HCT116 (cell line): ENCODE measurements at places on chromosomes 12 and 14. TPM values are rescaled to one million over a fixed set of nuclear protein-coding genes. Genes with fewer than 3 reads are reported as not detected.

The PRIMA1 gene
- 1.5 TPM for total RNA-seq

The HHIPL1 gene
- not detected for total RNA-seq

GRCh38 chr12:124737772-124738635, 125.7 kb downstream of the SCARB1 start:
- H3K27ac ChIP-seq: peak overlapping the region; percentile 30; the same call in 1 of the 2 replicates
- DNase-seq: no peak
- H3K27me3 ChIP-seq: no peaks in the 10 kb centered on the region
- H3K4me3 ChIP-seq: no peak overlapping the region

- no peaks in the 10 kb centered on the region for H3K36me3 ChIP-seq
- H3K4me1 ChIP-seq: no peaks in the 10 kb centered on the region
- H3K4me3 ChIP-seq: no peak overlapping the region
- no peaks in the 10 kb centered on the region; the same call in 1 of the 2 replicates for H3K27me3 ChIP-seq
Measured at GRCh38 chr12:99495799-99496198, 151.8 kb upstream of the GARIN6 start.

- H3K36me3 ChIP-seq: no peaks in the 10 kb centered on the region
- no peak for DNase-seq
- peaks cover 17% of the 10 kb centered on the region for H3K4me1 ChIP-seq
- H3K4me3 ChIP-seq: peak overlapping the region; percentile 76
- H3K27me3 ChIP-seq: no peaks in the 10 kb centered on the region
Measured at GRCh38 chr12:54016051-54016450, 7.3 kb downstream of the HOXC8 start.
